ENCODE measurements at places on chromosomes 12 and 14.

GRCh38 chr12:122327014-122327413 is 60.7 kb upstream of the VPS33A start:
- DNase-seq: no peak

DNA sequence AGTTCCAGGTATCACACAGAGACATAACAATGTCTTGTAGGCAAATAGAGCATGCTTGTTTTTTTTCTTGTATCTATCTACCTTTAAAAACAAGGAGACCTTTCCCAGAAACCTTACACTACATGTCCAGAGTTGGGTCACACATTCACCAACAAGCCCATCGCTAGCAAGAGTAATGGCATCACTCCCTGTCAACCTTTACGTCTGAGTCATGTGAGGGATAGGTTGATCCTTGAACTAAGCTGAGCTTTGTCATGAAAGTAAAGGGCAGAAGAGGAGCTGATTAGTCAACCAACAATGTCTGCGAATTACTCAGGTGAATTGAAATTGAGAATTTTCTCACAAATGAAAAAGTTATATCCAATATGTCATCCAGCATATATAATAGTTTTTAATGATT is 219.4 kb downstream of the CNTN1 start:
- no peak for DNase-seq

DNA sequence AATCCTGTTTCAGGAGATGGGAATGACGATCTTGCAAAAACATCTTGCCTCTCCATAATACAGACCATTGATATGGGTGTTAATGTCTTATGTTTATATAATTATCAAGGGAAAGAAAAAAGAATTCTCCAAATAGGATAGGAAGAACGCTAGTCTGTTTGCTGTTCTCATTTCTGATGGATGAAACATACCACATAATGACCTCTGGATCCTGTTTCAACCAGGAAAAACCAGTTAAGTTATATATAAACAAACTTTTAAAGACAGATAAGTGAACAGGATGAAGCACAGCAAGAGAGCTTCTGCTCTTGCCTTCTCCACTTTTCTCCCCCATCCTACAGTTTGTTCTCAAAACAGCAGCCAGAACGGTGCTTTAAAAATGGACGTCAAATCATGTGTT is 27.8 kb downstream of the COQ6 start:
- DNase-seq: no peak

DNA sequence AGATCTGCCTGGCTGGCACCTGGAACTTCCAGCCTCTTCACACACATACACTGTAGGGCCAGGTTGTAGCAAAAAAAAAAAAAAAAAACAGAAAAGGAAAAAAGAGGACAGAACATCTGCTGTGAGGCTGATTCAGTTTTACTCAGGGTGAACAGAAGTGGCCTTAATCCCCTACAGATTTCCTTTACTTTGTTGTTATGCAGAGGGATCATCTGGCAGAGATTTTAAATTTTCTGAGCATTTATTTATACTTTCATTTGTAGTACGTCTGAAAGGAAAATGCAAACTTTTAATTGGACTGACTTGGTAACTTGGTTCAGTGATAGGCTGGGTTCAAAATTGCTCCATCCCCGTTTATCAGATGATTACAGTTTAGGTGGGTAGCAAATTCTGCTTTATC is 50.8 kb upstream of the PRICKLE1 start:
- DNase-seq: no peak

DNA sequence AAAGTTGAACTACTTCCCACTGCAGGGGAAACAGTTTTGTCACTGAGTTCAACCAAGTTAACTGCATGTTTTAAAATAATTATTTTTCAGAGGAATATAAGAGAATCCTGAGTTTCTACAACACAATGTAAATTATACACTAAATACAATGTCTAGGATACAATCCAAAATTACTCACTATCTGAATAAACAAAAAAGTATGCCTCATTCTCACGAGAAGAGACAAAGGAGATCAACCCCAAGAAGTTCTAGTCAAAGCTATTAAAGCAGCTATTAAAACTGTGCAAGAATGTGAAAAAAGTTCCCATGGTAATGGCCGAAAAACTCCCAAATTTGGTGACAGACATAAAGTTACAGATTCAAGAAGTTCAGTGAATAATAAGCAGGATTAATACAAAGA is 8.8 kb upstream of the KCNK13 start:
- no peak for DNase-seq

- no peak for DNase-seq
Measured at GRCh38 chr12:51863933-51864832, 15.7 kb upstream of the FIGNL2 start.

DNA sequence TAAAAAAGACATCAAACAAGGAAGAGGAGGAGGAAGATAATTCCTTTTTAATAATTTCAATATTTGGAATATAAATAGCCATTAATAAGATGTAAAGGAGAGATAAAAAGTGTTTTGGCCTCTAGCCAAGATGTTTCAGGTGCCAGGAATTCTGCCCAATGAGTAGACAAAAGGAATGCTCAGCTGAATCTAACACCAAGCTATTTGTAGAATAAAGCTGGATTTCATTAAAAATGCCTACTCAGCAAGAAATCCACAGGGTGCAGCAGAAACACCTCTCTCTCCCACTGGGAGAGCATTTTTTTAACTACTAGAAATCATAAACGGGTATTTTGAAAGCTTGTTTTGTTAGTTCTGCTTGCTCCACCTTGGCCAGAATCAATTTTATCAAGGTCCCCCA is 4.1 kb upstream of the STAB2 start:
- DNase-seq: no peak

- no peak for DNase-seq
Measured at GRCh38 chr14:23664207-23664885, 28.2 kb downstream of the DHRS2 start.

DNA sequence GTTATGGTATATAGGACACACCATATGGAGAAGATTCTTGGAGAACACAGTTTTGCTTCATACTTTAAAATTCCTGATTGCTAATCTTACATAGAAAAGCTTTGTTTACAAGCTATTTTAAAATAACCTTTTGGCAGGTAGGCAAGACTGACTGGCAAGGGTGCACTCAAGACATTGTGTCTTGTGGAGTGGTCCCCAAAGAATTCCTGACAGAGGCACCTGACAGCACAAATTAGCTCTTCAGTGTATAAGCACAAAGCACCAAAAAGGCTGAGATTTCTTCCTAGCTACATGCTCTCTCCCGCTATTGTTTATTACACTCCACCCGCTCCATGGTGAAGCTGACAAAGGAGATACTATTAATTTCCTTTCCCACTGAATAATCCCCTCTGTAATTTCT is 139.4 kb downstream of the MON2 start:
- no peak for DNase-seq

GRCh38 chr14:44379292-44379977 is 127.6 kb downstream of the FSCB start:
- DNase-seq: no peak

DNA sequence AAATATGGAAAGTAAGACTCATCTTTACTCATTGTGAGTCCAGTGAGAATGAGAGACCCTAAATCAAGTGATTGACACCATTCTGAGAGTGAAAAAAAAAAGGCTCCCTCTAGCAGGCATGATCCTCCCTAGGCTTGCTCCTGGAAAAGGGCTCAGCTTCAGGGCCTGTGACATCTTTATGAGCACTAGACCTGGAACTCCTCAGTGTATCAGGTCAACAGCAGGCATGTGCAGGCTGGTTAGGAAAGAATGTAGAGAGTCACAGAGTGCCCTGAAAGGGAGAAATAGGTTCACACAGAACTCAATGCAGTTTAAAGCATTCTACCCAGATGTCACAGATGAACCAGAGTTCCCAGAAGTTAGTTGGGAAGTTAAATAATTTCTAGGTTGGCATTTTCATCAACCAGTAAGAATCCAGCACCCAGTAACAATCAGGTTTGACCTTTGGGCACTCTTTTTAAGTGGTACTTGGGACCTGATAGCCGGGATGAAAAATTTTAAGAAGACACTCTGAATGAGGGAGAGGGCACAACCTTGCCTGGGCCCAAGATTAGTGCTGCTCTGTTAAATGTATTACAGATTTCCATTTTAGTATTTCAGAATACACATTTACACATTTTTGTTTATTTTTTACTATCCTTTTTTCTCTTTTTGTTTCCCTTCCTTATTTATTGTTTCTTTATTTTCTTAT is 828.8 kb downstream of the C12orf50 start:
- no peak for DNase-seq

- DNase-seq: peak; percentile 62
Measured at GRCh38 chr12:120639771-120640721, at the start of gene CABP1. TSS of gene CABP1 (plus strand) at chr12:120640626. CDS start at chr12:120640686, 60 bp downstream.

DNA sequence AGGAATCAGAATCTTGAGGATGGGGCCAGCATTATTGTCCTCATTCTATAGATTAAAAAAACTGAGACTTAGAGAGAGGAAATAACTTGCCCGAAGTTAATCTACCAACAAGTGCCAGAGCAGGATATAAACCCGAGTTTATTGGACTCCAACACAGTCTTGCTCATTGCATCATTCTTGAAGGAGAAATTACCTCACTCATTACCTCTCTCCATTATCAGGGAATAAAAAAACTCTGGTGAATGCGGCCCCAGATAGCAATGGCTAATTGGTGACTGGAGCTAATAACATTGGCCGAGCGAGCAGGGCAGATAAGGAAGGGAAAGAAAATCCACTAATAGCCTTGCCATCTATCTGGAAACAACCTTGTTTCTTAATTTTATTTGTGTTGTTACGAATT is 24.7 kb upstream of the TMED10 start:
- no peak for DNase-seq

- no peak for DNase-seq
Measured at GRCh38 chr12:126369487-126370463, 1304.5 kb downstream of the AACS start.

GRCh38 chr12:49872381-49872780 is 29.5 kb upstream of the BCDIN3D start:
- no peak for DNase-seq

GRCh38 chr12:113479216-113479589 is 7.5 kb upstream of the LHX5 start:
- no peak for DNase-seq
